Karpas-422 (cell line): ENCODE measurements at places on chromosomes 6 and 20. TPM values are rescaled to one million over a fixed set of nuclear protein-coding genes. Genes with fewer than 3 reads are reported as not detected.

DNA sequence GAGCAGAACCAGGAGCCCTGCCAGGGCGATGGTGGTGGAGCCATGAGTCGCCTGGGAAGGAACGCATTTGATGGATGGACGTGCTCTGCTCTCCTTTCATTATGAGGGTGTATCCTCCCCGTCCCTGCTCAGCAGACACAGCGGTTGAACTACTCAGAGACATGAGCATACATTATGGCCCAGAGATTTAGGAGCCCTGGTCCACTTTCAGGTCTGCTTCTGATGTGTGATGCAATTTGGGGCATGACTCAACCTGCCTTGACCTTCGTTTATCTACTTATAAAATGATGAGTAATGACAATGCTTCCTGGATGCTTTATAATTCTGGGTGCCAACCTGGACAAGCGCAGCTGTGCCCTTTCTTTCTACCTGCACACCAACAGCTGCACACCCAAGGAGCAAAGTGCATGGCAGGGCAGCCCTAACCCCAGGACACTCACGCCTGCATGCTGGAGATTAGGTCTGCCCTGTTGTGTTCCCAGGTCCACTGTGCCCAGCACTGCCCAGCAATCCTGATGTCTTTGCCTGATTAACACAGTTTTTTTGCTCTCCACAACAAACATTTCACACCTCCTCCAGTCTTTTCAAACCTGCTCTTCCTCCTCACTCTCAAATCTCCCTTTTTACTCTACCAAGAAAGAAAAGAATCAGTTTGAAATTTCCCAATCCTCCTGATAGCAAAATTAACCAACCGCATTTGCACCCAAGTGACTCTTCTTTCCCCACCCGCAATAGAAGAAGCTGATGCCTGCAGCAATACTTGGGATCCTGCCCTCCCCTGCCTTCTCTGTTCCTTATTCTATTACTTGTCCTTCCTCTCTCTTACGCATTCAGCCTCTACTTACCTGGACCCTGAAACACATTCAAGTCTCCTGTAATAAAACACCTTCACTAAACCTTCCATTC, 81.2 kb downstream of the EZR start:
- DNase-seq, result no peak

DNA sequence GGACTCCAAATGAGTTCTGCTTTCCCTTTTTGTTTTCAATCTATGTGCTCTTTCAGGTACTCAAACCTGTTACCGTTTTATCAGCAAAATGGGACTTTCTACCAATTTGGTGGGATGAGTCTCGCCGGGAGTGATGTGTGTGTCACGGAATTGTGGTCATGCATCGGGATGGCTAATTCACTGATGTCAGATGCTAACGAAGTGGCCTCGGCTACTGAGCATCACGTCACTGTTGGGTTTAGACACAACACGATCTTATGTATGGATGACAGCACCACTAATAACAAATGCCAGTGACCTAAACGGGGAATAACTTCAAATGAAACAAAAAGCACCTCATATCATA, 1.6 kb upstream of the PCK1 start:
- DNase-seq, result no peak

- DNase-seq, result peak; percentile 93
Measured at GRCh38 chr6:33029328-33030184, 20.2 kb upstream of the HLA-DOA start.

- DNase-seq, result no peak
Measured at GRCh38 chr20:46959081-46959692, 64.5 kb downstream of the EYA2 start.

EPB41L1 gene
- total RNA-seq, result 5.9 and 10.6 TPM in 2 replicates
